ENCODE measurements at places on chromosomes 11 and 22.

DNA sequence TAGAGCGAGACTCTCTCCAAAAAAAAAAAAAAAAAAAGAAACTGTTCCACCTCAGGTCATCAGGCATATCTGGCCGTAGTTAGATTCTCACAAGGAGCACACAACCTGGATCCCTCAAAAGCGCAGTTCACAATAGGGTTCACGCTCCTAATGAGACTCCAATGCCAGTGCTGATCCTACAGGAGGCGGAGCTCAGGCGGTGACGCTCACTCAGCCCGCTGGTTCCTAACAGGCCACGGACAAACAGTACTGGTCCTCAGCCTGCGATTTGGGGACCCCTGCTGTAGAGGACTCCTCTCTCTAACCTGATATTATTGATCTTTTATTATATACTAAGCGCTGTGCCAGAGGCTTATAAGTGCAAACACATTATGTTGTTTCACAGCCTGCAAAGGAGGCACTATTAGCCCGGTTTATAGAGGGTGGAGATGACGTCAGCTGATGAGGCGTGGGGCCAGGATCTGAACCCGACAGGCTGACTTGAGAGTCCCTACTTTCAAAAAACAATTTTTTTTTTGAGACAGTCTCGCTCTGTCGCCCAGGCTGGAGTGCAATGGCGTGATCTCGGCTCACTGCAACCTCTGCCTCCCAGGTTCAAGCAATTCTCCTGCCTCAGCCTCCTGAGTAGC, 4.9 kb upstream of the MAFF start:
- no peak overlapping the region for H3K27ac ChIP-seq
- peaks cover 3% of the 10 kb centered on the region for H3K4me1 ChIP-seq
- H3K36me3 ChIP-seq, result no peaks in the 10 kb centered on the region
- H3K4me3 ChIP-seq, result no peak overlapping the region
- no peak for DNase-seq

DNA sequence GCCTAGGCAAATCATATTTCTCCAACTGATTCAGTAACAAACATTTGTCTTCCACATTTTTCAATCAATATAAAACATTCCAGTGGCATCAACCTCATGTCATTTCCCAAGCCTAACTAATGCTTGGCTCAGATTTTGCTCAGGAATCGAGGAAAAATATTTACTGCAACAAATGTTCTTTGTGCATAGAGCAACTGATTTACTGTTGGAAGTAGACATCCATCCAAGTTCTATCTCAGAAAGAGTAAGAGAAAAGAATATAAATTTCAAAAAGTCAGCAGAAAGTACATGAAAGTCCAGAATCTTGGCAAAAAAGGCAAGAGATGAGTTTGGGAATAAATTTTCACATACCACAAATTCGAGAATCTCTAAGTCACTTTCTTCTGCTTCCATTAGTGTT, 2245.0 kb upstream of the RAG2 start:
- no peak for DNase-seq
- H3K27me3 ChIP-seq, result no peaks in the 10 kb centered on the region
- no peaks in the 10 kb centered on the region for H3K4me1 ChIP-seq
- H3K36me3 ChIP-seq, result no peaks in the 10 kb centered on the region

DNA sequence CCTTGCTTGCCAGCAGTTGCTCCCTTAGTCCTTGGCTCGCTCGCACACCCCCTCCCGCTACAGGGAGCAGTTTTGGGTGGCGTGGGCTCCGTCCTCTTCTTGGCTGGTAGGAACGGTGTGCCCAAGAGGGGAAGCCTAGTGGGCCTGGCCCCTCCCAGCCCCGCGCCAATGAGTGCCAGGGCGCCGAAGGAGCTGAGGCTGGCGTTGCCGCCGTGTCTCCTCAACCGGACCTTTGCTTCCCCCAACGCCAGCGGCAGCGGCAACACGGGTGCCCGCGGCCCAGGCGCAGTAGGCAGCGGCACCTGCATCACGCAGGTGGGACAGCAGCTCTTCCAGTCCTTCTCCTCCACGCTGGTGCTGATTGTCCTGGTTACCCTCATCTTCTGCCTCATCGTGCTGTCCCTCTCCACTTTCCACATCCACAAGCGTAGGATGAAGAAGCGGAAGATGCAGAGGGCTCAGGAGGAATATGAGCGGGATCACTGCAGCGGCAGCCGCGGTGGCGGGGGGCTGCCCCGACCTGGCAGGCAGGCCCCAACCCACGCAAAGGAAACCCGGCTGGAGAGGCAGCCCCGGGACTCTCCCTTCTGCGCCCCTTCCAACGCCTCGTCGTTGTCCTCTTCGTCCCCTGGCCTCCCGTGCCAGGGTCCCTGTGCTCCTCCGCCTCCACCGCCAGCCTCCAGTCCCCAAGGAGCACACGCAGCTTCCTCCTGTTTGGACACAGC, 1.6 kb downstream of the C11orf87 start:
- no peak overlapping the region for H3K27ac ChIP-seq
- H3K4me1 ChIP-seq, result no peaks in the 10 kb centered on the region
- peak overlapping the region; percentile 16 for H3K4me3 ChIP-seq
- no peaks in the 10 kb centered on the region for H3K27me3 ChIP-seq

GRCh38 chr11:125494974-125495725, 915 bp downstream of the FEZ1 start:
- peak overlapping the region; percentile 80 for H3K4me3 ChIP-seq
- DNase-seq, result peak; percentile 12
- H3K36me3 ChIP-seq, result no peaks in the 10 kb centered on the region
- peaks cover 11% of the 10 kb centered on the region for H3K4me1 ChIP-seq

DNA sequence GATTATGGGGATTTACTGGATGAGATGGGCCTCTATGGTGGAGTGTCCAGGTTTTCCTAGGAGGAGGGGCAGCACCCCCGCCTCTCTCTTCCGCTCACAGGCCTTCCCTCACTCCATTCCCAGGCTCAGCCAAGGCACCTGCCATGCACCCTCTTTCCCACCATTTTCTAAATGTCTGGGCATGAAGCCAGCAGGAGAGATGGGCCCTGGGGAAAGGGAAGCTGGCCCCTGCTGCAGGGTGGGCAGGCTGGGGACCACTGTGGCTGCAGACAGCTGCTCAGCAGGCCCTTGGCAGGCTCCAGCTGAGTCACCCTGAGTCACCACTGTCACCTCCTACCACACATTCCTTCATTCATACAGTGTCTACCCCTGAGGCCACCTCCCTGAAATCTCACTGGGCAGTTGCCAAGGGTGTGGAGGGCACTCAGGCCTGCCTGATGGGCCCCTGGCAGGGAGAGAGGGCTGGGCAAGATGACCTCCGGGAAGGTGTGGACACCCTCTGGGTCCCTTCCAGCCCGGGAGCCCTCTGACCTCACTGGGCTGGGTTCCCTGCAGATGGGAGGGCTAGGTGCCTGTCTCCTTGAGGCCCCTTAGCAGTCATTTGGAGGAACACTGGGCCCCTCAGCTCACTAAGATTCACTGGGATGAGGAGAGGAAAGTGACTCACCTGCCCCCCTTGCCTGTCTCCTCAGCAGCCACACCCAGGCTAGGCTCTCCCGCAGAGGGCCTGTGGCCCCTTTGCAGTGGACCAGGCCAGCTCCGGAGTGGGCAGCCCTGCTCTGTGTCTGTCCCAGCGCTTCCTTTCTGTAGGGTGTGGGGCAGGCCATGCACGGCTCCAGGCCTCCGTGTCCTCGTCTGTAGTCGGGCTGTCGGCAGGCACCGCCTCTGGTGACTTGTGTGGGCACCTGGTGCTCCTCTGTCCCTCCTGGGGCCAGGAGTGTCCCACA, 7.8 kb downstream of the MYEOV start:
- H3K4me1 ChIP-seq, result peaks cover 24% of the 10 kb centered on the region
- no peak overlapping the region for H3K27ac ChIP-seq
- no peak overlapping the region for H3K4me3 ChIP-seq
- DNase-seq, result no peak

DNA sequence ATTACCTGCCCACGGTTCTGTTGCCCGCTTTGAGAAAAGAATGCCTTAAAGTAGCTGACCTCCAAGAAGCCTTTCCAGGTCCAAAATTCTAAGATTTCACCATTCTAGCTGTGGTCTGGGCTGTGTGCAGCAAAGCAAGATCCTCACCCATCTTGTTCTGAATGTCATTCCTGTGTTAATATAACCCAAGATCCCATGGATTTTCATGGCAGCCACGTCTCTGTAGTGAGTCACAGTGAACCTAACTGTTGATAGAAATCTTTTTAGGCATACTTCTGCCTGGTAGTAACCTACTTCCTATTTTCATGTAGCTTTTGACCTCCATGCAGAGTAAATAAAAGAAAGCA, 210.0 kb downstream of the NAV2 start:
- no peak overlapping the region for H3K4me3 ChIP-seq
- H3K27me3 ChIP-seq, result no peaks in the 10 kb centered on the region
- H3K4me1 ChIP-seq, result no peaks in the 10 kb centered on the region
- no peak for DNase-seq

DNA sequence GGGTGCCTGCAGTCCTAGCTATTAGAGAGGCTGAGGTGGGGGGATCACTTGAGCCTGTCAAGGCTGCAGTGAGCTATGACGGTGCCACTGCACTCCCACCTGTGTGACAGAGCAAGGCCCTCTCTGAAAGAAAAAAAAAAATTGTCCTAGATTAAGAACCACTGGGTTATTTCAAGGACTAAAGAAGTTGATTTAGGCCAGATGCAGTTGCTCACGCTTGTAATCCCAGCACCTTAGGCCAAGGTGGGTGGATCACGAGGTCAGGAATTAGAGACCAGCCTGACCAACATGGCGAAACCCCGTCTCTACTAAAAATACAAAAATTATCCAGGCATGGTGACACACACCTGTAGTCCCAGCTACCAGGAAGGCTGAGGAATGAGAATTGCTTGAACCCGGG, 129.0 kb downstream of the MRTFA start:
- DNase-seq, result no peak
- no peak overlapping the region for H3K27ac ChIP-seq
- H3K4me1 ChIP-seq, result peaks cover 50% of the 10 kb centered on the region
- H3K36me3 ChIP-seq, result no peaks in the 10 kb centered on the region
- no peak overlapping the region for H3K4me3 ChIP-seq

GRCh38 chr11:71399341-71399740, 48.9 kb downstream of the DHCR7 start:
- H3K27ac ChIP-seq, result no peak overlapping the region
- no peak overlapping the region for H3K4me3 ChIP-seq
- DNase-seq, result no peak
- H3K27me3 ChIP-seq, result peaks cover 6% of the 10 kb centered on the region
- no peaks in the 10 kb centered on the region for H3K36me3 ChIP-seq

GRCh38 chr11:15223318-15223717, 108.6 kb downstream of the INSC start:
- no peaks in the 10 kb centered on the region for H3K27me3 ChIP-seq
- no peaks in the 10 kb centered on the region for H3K36me3 ChIP-seq
- DNase-seq, result no peak
- H3K4me1 ChIP-seq, result no peaks in the 10 kb centered on the region

- no peaks in the 10 kb centered on the region for H3K36me3 ChIP-seq
- DNase-seq, result no peak
- no peak overlapping the region for H3K27ac ChIP-seq
- H3K4me1 ChIP-seq, result no peaks in the 10 kb centered on the region
Observed at GRCh38 chr11:87966694-87967093, 208.5 kb downstream of the RAB38 start.

- H3K4me1 ChIP-seq, result peaks cover 49% of the 10 kb centered on the region
- no peak for DNase-seq
- H3K36me3 ChIP-seq, result no peaks in the 10 kb centered on the region
- H3K27me3 ChIP-seq, result no peaks in the 10 kb centered on the region
Observed at GRCh38 chr11:86681483-86681756, 9.0 kb upstream of the ME3 start.

DNA sequence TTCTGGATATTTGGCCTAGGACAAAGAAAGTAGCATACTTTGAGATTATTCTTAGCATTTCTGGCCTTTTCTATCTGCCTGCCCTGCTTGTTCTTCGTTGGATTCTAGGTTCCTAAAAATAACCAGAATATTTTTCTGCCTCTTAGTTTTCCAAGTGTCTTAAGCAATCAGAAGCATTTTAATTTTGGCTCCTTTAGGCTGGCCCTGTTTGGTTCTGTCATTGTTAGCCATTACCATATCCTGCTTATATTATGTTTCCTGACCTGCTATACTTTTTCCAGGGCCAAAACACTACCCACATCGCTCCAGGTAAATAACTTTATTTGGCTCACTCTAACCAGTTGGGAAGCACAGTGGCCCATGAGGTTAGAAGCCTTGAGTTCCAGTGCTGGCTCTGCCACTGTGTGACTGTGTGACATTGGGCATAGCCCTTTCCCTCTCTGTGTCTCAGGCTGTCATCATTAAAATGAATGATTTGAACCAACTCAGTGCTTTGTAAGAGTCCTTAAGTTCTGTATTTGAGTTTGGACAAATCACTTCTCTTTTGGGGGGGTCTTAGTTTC, 91.1 kb downstream of the STIM1 start:
- no peak for DNase-seq
- H3K4me1 ChIP-seq, result peaks cover 81% of the 10 kb centered on the region
- no peaks in the 10 kb centered on the region for H3K27me3 ChIP-seq
- no peaks in the 10 kb centered on the region for H3K36me3 ChIP-seq
- H3K4me3 ChIP-seq, result no peak overlapping the region

- no peak overlapping the region for H3K27ac ChIP-seq
- H3K36me3 ChIP-seq, result no peaks in the 10 kb centered on the region
- H3K4me3 ChIP-seq, result no peak overlapping the region
Observed at GRCh38 chr11:128315933-128316332, 271.4 kb downstream of the ETS1 start.

DNA sequence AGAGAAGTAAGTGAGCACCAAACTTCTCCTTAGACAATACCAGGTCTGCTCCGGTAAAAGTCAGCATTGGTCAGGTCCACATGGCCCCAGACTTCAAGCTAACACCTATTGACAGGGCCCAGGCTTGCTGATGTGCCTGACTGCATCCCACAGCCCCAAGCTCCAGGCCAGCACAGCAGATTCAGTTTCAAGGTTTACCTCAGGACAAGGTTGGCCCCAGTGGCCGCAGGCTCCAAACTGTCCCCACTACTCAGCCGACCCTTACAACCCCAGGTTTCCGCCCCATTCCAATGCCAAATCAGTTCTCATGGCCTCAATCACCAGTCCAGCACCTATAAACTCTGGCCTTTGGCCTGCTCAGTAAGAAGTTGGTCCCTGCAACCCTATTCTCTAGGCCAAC, 39.4 kb downstream of the OR4C6 start:
- H3K36me3 ChIP-seq, result no peaks in the 10 kb centered on the region
- no peak overlapping the region for H3K4me3 ChIP-seq
- no peaks in the 10 kb centered on the region for H3K4me1 ChIP-seq
- no peak overlapping the region for H3K27ac ChIP-seq
- no peaks in the 10 kb centered on the region for H3K27me3 ChIP-seq
- DNase-seq, result no peak

- no peak overlapping the region for H3K27ac ChIP-seq
- peaks cover 3% of the 10 kb centered on the region for H3K36me3 ChIP-seq
- H3K4me1 ChIP-seq, result peaks cover 40% of the 10 kb centered on the region
- no peaks in the 10 kb centered on the region for H3K27me3 ChIP-seq
- H3K4me3 ChIP-seq, result no peak overlapping the region
- peak; percentile 23 for DNase-seq
Observed at GRCh38 chr11:35800970-35801953, 138.7 kb downstream of the TRIM44 start.

DNA sequence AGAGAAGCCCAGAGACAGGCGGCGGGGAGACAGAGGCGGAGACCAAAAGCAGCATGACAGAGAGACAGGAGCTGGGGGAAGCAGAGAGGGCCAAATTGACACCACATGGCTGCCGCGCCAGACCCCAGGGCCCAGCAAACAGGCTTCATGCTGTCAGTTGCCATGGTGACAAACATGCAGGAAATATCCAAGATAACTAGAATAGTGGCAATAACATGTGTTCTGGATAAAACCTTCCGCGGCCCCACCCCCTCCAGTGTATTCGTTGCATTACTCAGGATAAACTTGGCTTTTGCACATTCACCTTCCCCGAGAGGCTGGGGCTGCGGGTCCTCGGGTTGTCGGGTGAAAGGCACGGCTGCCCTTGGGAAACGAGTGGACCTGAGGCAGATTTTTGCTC, 49.9 kb upstream of the CDON start:
- DNase-seq, result peak; percentile 59
- H3K4me3 ChIP-seq, result no peak overlapping the region
- H3K27ac ChIP-seq, result peak overlapping the region; percentile 49
- H3K36me3 ChIP-seq, result no peaks in the 10 kb centered on the region
- peaks cover 68% of the 10 kb centered on the region for H3K4me1 ChIP-seq
